ENCODE measurements at places on chromosomes 2 and 18. TPM values are rescaled to one million over a fixed set of nuclear protein-coding genes. Genes with fewer than 3 reads are reported as not detected.

- no peak for DNase-seq
Observed at GRCh38 chr18:69596345-69596744, 195.7 kb downstream of the DOK6 start.

DNA sequence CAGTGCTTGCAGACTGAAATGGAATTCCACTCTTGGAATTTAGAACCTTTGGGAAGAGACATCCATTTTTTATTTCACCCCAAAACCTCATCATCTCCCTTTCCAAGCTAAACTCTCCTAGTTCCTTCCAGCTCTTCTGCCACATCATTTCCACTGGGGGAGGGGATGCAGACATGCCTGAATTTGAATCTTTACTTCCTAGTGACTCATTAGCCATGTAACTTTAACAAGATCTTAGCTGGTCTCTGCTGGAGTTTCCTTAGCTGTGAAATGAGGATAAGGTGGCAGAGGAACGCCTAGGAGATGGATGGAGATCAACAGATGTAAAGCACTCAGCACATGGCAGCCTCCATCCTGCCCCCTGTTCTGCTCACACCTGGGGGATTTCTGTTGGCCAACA, 266.8 kb downstream of the EN1 start:
- DNase-seq, result no peak

Gene CDKL4
- total RNA-seq, result not detected

DNA sequence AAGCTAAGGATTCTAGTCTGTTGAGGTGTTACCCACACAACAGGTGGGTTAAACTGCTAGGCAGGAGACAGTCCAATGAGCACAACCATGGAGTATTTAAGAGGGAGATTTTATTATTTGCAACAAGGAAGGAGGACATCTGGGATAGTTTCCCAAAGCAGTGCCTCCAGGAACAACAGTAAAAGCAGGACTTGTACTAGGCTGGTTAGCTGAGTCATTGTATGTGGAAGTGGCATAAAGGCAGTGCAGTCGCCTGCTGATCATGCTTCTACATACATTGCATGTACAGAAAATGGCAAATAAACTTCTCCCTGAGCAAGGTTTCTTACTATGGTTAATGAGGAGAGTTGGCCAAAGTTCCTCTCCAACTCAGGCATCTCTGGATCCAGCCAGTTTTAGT, 46.1 kb upstream of the CYTIP start:
- no peak for DNase-seq

GRCh38 chr2:61938511-61938910, 33.0 kb downstream of the COMMD1 start:
- no peak for DNase-seq

DNA sequence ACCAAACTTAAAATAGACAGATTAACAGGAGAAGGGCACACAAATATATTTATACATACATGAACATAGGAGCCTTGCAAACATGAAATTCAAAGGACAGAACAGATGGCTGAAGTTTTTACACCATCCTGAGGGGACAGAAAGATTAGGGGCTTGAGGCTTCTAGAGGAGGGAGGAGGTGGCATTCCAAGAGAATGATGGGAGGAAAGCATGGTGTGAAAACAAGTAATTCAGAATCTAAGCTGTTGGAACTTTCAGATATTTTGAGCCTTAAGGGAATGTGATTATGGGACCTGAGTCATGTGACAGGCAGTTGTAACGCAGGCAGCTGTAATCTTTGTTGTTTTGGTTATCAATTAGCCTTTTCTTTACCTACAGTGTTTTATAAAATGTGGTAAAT, 225.2 kb upstream of the SPOPL start:
- DNase-seq, result no peak

Gene C2orf81
- total RNA-seq, result 2.7 TPM

Gene HOXD10
- 2.6 TPM for total RNA-seq

GRCh38 chr2:160469621-160470204, 23.9 kb downstream of the RBMS1 start:
- no peak for DNase-seq

- no peak for DNase-seq
Observed at GRCh38 chr2:61111708-61112107, 46.0 kb downstream of the SANBR start.

GRCh38 chr2:170694316-170694715, 20.8 kb upstream of the SP5 start:
- DNase-seq, result no peak

DNA sequence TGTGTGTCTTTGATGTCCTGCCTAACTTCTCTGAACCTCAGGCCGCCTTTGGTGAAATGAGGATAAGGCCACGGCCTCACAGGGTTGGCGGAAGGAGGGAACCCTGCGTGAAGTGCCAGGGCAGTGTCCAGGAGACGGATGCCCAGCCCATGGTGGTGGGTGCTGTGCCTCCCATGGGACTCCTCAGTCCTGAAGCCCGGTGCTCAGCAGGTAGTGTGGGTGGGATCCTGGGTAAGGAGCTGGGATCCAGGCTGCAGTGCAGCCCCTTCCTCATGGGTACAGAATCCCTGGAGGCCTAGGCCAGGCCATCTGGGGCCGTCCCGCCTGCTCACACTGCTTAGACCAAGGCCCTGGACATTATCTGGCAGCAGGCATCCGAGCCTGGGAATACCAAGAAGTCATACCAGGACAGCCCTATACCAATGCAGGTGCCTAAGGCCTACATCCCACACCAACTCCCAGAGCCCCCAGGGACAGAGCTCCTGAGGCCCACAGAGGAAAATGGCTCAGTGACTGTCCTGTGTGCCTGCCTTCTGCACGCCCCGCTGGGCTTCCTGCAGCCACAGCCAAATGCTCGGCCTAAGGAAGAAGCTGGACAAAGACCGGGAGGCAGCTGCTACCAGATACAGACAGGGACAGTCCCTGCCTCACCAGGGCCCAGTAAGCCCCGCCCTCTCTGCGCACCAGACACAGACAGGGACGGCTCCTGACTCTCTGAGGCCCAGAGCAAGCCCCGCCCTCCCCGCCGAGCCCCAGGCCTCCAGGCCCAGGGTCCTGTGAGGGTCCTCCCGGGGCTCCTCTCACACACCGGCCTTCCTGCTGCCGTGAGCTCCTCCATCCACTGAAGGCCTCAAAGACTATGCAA, 78.0 kb downstream of the NDUFA10 start:
- DNase-seq, result no peak

- DNase-seq, result no peak
Observed at GRCh38 chr2:3956406-3956805, 253.0 kb downstream of the DCDC2C start.

DNA sequence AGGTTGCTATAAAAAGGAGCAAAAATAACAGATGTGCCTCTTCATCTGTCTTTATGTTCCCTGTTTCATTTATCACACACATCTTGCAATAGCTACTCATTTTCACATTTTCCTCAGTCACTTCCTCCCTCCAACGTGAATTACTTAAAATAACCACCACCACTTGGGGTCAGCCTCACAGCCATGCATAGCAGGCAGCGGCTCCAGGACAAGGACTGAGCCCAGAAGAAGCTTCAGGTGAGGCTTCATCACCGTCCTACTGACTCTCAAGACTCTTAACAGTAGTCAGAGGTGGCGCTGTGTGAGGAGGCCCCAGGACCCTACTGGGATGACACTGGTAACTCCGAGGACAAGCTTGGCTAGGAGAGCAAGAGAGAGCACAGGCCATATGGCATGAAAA, 15.5 kb upstream of the ST8SIA5 start:
- no peak for DNase-seq

- DNase-seq, result no peak
Observed at GRCh38 chr2:38380397-38381130, 3.5 kb upstream of the ATL2 start.

Measured in stomach (tissue), 19 donors.